ENCODE measurements at places on chromosomes 6 and 20.

GRCh38 chr6:132952986-132953385 is 138.6 kb downstream of the RPS12 start:
- DNase-seq, result no peak

DNA sequence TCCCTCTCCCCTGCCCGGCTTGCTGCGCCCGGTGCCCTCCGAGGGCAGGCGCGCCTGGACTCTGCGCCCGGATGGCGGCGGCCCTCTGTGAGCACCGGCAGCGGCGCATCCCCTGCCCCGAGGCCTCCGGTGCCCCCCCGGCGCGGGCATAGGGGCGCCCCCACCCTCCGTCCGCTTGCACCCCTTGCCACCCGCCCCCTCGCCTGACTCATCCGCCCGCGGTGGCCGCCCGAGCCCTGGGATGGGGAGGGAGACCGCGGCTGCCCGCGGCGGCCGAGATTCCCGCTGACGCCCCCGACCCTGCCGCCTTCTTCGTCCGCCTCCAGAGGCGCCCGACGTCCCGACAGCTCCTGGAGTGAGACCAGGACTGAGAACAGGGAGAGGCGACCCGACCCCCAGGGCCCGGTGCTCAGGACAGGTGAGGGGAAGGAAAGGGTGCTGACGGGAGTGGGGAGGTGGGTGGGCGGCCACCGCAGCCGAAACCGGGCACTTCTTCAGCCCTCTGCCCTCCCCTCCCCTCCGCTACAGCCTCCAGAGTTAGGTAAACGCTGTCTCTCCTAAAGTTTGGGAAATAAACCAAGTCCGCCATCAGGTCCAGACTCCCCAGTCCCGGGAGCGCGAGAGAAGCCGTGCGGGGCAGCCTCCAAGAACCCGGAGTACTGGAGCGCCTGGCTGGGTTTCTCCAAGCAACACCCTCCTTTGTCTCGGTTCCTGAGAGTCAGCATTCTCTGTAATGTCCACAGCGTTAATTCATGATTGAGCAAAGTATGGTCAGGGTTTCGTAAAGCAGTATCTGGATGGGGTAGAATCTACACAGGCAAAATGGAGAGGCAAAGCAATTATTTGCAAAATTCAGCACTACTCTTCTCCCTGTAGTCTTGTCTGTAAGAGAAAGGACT is 539 bp downstream of the TMEM200A start:
- DNase-seq, result no peak

- no peak for DNase-seq
These were observed 4.5 kb downstream of the TMEM14A start for GRCh38 chr6:52675372-52675771.

GRCh38 chr6:13194852-13195251 is 133.5 kb downstream of the TBC1D7 start:
- DNase-seq, result no peak

DNA sequence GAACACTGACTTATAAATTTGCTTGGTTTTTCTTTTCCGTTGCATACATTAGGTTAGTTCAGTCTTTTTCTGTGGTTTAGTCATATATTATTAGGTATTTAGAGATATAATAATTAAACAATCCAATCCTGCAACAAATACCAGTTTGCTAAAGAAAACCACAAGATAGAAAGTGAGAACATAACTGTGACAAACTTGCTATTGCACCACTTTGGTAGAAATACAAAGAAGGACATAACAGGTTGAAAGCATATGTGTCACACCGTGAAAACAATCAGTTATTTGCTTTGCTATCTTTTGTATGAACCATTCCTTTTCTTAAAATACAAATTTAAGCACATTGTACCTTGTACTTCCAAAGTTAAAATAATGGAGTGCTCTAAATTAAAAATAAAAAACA is 42.0 kb upstream of the KCNQ5 start:
- DNase-seq, result no peak

- no peak for DNase-seq
These were observed 149.5 kb downstream of the LRFN2 start for GRCh38 chr6:40437631-40438030.

- no peak for DNase-seq
These were observed 718.0 kb downstream of the UTRN start for GRCh38 chr6:145003145-145003544.

- DNase-seq, result no peak
These were observed 3.7 kb downstream of the FOXF2 start for GRCh38 chr6:1392813-1393640.

DNA sequence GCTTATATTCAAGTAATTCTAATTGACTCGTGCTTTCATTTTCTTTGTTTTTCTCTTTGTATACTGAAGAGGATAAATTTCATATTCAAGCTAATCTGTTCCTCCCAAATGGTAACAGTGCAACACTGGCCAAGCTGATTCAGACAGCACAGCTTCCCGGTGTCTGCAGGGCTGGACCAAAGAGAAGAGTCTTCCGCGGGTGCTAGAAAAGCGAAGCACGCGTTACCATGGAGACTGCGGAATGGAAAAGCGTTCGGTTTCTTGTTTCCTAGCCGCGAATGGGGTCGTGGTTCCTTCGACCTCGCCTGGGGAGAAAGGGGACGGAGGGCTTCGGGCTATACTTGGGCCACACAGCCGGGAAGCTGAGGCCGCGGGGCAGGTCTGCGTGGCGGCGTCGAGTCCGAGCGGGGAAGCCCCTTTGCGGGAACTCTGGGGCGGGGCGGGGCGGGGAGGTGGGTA is 6.2 kb upstream of the ZNF311 start:
- peak; percentile 6 for DNase-seq

- no peak for DNase-seq
These were observed 307.4 kb downstream of the EYA4 start for GRCh38 chr6:133548423-133549159.

- no peak for DNase-seq
These were observed 269.3 kb downstream of the ZFAND3 start for GRCh38 chr6:38088829-38089228.

- DNase-seq, result no peak
These were observed 157.9 kb downstream of the DNAH8 start for GRCh38 chr6:38873001-38873400.

DNA sequence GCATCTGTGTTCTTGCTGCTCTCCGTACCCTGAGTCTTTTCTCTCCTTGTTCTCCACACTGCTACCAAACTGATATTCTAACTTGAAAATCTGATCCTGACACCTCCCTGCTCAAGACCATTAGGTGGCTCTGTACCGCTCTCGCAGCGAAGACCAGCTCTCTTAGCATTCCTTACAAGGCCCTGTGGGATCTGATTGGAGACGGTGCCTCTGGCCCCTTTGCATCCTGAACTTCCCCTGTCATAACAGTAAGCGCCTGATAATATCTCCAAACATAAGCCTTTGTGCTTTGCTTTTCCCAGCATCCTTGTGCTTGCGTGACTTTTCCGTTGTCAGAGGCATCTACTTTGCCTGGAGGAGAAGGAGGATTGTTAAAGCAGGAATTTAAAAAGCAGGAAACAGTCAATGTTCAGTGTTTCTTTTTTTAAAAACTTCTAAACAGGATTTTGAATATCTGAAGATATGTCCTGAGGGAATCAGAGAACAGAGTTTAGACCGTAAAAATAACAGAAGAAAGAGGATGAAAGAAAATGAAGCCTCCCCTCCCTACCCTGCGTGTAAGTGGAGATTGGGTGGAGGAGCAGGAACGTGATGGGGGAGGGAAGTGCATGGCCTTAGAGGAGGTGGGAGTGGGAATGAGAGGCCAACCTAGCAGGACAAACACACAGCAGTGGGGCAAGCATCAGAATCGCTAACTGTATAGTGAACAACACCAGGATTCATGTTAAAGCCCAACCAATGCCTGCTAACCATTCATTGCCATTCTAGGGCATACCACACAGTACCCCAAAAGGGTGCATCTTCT is 89.2 kb upstream of the STMND1 start:
- DNase-seq, result peak; percentile 28

- no peak for DNase-seq
These were observed 102.5 kb downstream of the CD24 start for GRCh38 chr6:106872049-106872448.

GRCh38 chr6:106586815-106587415 is 42.4 kb downstream of the RTN4IP1 start:
- DNase-seq, result no peak

DNA sequence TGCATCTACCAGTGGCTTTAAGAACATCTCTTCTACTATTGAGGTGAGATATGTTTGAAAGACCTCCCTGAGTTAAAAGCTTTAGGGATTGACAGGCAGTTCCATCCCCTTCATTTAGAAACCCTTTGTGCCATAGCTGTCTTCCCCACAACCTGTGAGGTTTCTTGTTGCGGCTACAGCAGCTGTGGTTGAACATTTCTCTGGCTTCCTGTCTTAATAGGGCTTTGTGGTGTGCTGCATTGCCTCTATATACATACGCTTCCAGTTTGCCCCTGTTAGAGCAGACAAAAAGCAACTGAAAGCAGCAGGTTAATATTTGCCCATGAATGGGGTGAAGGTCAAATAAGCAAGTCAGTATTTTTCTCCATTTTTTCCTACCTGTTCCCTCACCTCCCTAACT is 210.2 kb downstream of the TMEM200A start:
- no peak for DNase-seq

- DNase-seq, result no peak
These were observed 55.5 kb downstream of the JARID2 start for GRCh38 chr6:15301179-15302006.

DNA sequence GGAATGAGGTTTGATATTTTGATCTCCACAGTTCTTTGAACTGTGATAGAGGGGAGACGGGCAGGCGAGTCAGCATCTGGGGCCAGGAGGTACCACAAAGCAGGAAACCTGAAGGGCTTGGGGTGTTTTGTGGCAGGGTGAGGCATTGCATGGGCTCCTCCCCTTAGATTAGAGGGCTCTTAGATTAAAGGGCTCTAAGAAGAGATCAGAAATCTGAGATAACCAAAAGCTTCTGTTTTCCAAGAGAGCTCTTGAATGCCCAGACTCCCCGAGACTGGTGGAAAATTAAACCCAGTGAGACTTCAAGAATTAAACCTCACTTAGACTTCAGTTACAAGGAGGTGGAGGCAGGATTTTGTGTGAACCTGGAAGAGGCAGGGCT is 2.4 kb upstream of the GPX5 start:
- DNase-seq, result no peak

GRCh38 chr6:111534231-111534751 is 51.3 kb upstream of the REV3L start:
- DNase-seq, result peak; percentile 20

DNA sequence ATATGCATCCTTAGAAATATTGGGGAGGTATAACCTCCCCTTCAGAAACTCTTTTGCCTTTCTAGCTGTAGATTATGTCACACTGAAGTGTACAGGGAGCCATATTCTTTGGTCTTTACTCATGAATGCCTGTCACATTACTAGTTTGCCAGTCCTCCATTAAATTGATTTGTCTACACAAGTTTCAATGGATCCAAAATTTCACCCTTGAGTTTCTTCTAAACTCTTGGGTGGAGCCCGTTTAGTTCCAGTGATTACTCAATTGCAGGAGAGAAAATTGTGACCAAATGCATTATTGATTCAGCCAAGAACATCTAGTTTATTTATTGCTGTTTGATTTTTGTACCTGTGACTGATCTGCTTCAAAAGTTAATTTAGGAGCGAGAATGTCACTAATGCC is 60.4 kb upstream of the TFB1M start:
- no peak for DNase-seq

GRCh38 chr20:43306837-43307236 is 117.1 kb upstream of the PTPRT start:
- DNase-seq, result no peak

- no peak for DNase-seq
These were observed 50.1 kb upstream of the ASF1A start for GRCh38 chr6:118843685-118844390.

DNA sequence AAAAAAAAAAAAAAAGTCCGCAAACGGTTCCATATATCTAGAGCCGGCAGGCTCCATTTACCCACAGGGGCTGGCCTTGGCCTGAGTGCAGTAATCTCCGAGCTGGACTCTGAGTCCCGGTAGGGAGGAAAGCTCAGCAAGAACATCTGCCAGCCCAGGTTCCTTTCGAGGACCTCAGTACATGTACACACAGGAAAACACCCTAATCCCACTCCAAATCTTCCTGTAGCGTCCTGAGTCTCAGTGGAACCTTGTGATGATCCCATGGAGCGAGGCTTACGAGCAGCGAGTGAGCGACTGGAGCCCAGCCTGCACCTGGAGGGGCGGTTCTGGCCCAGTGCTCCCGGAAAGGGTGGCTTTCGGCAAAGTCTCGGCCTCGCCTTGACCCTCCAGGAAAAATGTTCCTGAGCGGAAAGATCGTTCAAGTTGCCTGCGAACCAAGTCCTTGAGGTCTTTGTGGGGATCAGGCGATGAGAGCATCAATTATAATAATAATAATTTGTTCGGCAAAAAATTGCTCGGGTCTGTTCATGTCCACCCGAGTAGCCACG is 32.1 kb downstream of the PRSS16 start:
- no peak for DNase-seq

- DNase-seq, result no peak
These were observed 1.2 kb downstream of the ECI2 start for GRCh38 chr6:4133941-4134838.

DNA sequence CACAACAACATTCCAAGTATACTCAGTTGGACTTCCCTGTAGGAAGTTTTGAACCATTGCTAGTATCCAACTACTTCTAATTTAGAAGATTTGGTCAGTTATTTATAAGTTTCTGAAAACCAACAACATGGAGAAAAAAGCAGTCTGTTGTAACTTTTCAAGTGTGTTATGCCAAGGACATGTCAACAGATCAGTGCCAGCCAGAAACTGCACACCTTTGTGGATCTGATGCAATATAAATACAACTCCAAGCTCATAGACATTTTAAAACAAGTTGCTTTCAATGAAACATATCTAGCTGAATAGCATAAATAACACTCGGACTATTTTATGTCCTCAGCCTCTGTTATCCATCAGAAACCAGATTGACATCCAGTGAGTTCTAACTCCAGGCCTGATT is 58.3 kb upstream of the CARMIL1 start:
- DNase-seq, result no peak

GRCh38 chr20:40865095-40865494 is 163.5 kb upstream of the TOP1 start:
- DNase-seq, result no peak

Data from caudate nucleus (tissue), 63 donors.